Osteoblast (primary cell): ENCODE measurements at places on chromosomes 4 and X. TPM values are rescaled to one million over a fixed set of nuclear protein-coding genes. Genes with fewer than 3 reads are reported as not detected.

- H3K4me1 ChIP-seq = no peaks in the 10 kb centered on the region
- no peaks in the 10 kb centered on the region for H3K27me3 ChIP-seq
- no peak overlapping the region for H3K4me3 ChIP-seq
- H3K36me3 ChIP-seq = no peaks in the 10 kb centered on the region
Measured at GRCh38 chrX:66130469-66130868, 33.6 kb upstream of the HEPH start.

DNA sequence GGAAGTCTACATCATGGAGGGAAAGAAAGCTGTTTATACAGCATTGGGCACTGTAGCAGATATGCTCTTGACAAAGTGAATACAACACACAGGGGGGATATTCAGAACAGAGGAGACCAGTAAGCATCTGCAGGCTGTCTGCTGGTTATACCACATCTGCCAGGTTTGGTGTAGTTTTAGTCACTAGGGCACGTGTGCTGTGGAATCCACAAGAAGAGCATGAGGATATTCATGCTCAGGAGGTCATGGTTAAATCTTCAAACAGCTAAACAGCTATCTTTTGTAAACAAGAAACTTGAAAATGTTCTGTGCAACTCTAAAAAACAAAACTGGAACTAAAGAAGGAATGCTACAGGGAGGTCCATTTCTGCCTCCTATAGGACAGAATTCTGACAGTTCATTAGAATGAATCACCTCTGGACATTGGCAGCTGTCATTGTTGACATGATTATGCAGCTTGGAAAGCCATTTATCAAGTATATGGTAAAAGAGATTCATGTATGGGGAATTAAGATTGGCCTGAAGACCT, 175.8 kb downstream of the RCHY1 start:
- H3K4me1 ChIP-seq = no peaks in the 10 kb centered on the region
- H3K36me3 ChIP-seq = no peaks in the 10 kb centered on the region
- DNase-seq = no peak
- no peak overlapping the region for H3K27ac ChIP-seq
- H3K27me3 ChIP-seq = no peaks in the 10 kb centered on the region

PLXNB3 gene
- 2.7 and 4.3 TPM in 2 replicates for total RNA-seq

GRCh38 chr4:9781343-9782135, at the start of gene DRD5:
TSS of gene DRD5 (plus strand) at chr4:9781634. CDS start at chr4:9782030, 396 bp downstream.
- no peak for DNase-seq
- H3K27ac ChIP-seq = no peak within 1 kb of the TSS
- no peak within 1 kb of the TSS for H3K4me3 ChIP-seq
- no peaks in the 10 kb centered on the region for H3K4me1 ChIP-seq
- no peaks in the 10 kb centered on the region for H3K27me3 ChIP-seq
- H3K36me3 ChIP-seq = no peaks in the 10 kb centered on the region

SPP1 gene
- total RNA-seq = 7.6 and 16.2 TPM in 2 replicates

GRCh38 chr4:67103001-67103747, 442.1 kb downstream of the CENPC start:
- H3K27ac ChIP-seq = no peak overlapping the region
- DNase-seq = peak; percentile 3
- no peaks in the 10 kb centered on the region for H3K27me3 ChIP-seq
- no peaks in the 10 kb centered on the region for H3K36me3 ChIP-seq
- H3K4me3 ChIP-seq = no peak overlapping the region
- no peaks in the 10 kb centered on the region for H3K4me1 ChIP-seq

- no peak overlapping the region for H3K4me3 ChIP-seq
- H3K36me3 ChIP-seq = no peaks in the 10 kb centered on the region
- H3K27ac ChIP-seq = no peak overlapping the region
- no peak for DNase-seq
- no peaks in the 10 kb centered on the region for H3K4me1 ChIP-seq
Measured at GRCh38 chrX:9706421-9706820, 59.2 kb downstream of the GPR143 start.

EMCN gene
- not detected in 2 replicates for total RNA-seq

TET2 gene
- total RNA-seq = 15.0 and 15.9 TPM in 2 replicates

DNA sequence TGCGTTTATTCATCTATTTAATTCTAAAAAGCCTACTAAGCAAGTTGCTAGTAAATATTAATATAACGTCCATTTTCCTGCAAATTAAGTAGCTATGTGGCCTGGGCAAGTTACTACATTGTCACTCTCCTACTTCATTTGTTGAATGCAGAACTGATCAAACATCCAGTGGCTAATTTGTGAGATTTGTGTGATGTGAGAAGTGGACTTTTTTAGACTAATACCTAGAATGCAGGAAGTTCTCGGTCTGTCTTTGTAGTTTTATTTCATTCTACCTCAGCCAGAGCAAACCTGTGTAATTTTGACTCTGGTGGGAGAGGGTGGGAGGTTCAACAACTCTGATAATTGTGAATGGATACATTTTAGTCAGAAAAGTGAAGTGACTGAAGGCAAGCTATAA, 840 bp downstream of the GUF1 start:
- DNase-seq = no peak
- peak overlapping the region; percentile 90 for H3K4me3 ChIP-seq
- peaks cover 10% of the 10 kb centered on the region for H3K36me3 ChIP-seq
- no peaks in the 10 kb centered on the region for H3K27me3 ChIP-seq

NXF2B gene
- total RNA-seq = not detected in 2 replicates

DNA sequence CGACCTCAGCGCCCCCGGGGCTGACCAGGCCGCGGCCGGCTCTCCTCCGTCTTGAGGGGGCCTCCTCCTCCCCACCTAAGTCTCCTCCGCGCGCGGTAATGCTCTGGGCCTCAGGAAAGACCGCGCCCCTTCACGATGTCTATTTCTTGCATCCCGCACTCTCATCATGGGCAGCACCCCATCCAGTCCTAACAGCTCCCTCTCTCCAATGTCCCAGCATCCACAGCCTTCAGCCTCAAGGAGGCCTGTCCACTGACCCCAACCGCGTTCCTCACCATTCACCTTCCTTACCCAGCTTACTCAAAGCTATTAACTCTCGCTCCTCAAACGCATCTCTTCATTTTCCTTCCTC, 77.5 kb downstream of the MAGED4 start:
- peak overlapping the region; percentile 76 for H3K27ac ChIP-seq
- peak overlapping the region; percentile 86 for H3K4me3 ChIP-seq
- H3K4me1 ChIP-seq = peaks cover 8% of the 10 kb centered on the region
- DNase-seq = no peak
- peaks cover 5% of the 10 kb centered on the region for H3K27me3 ChIP-seq

DNA sequence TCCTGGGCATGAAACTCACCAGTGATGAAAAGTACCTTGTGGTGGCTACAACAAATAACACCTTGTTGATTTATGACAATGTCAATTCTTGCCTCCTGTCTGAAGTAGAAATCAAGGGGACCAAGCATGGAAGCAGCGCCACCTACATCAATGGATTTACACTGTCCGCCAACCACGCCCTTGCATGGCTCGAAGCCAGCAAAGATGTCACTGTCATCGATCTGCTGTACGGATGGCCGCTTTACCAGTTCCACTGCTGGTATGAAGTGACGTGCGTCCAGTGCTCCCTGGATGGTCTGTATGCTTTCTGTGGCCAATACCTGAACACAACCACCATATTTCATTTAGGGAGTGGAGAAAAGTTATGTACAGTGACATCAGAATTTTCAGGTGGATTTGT, 200.5 kb downstream of the NWD2 start:
- no peak overlapping the region for H3K4me3 ChIP-seq
- H3K36me3 ChIP-seq = no peaks in the 10 kb centered on the region
- no peak overlapping the region for H3K27ac ChIP-seq
- no peaks in the 10 kb centered on the region for H3K27me3 ChIP-seq
- H3K4me1 ChIP-seq = no peaks in the 10 kb centered on the region

GRCh38 chrX:111349101-111349500, 62.9 kb downstream of the DCX start:
- no peak overlapping the region for H3K27ac ChIP-seq
- no peaks in the 10 kb centered on the region for H3K36me3 ChIP-seq
- H3K4me1 ChIP-seq = no peaks in the 10 kb centered on the region
- H3K27me3 ChIP-seq = no peaks in the 10 kb centered on the region

DNA sequence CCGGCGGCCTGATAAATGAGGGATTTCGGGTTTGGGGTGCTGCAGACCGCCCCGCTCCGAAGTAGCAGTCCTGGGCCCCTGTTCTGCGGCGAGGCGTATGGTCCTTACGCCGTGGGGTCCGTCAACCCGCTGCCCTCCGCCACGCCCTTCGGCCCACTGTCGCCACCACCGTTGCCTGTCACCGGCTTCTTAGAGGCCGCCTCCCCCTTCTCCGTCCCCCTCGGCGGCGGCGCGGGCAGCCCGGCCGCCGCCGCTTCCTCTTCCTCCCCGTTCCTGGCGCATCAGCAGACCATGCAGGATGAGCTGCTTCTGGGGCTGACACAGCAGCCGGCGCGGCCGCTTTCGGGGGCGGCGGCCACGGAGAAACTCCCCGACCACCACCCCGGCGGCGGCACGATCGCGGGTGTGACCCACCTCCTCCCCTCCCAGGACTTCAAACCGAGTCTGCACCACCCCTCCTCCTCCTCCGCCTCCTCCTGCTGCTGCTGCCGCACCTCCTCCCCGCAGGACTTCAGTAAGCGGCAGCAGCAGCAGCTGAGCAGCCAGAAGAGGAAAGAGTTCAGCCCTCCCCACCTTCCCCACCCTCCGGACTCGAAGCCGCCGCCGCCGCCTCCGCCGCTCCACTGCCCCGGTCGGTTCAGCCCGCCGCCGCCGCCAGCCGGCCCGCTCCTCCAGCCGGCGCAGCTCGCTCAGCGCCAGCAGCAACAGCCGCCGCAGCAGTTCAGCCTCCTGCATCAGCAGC, 549 bp downstream of the CPEB2 start:
- peak; percentile 96 for DNase-seq
- peak overlapping the region; percentile 99 for H3K4me3 ChIP-seq
- peak overlapping the region; percentile 99 for H3K27ac ChIP-seq
- H3K4me1 ChIP-seq = peaks cover 27% of the 10 kb centered on the region

GRCh38 chr4:159564615-159565014, 461.7 kb downstream of the RAPGEF2 start:
- DNase-seq = no peak
- H3K27ac ChIP-seq = no peak overlapping the region
- H3K36me3 ChIP-seq = no peaks in the 10 kb centered on the region
- H3K4me3 ChIP-seq = no peak overlapping the region
- H3K4me1 ChIP-seq = no peaks in the 10 kb centered on the region
- no peaks in the 10 kb centered on the region for H3K27me3 ChIP-seq

GSX2 gene
- total RNA-seq = not detected in 2 replicates

GRCh38 chrX:22969411-22969810, 30.3 kb upstream of the DDX53 start:
- no peak overlapping the region for H3K4me3 ChIP-seq
- no peaks in the 10 kb centered on the region for H3K27me3 ChIP-seq
- H3K27ac ChIP-seq = no peak overlapping the region
- H3K36me3 ChIP-seq = no peaks in the 10 kb centered on the region
- H3K4me1 ChIP-seq = no peaks in the 10 kb centered on the region

DNA sequence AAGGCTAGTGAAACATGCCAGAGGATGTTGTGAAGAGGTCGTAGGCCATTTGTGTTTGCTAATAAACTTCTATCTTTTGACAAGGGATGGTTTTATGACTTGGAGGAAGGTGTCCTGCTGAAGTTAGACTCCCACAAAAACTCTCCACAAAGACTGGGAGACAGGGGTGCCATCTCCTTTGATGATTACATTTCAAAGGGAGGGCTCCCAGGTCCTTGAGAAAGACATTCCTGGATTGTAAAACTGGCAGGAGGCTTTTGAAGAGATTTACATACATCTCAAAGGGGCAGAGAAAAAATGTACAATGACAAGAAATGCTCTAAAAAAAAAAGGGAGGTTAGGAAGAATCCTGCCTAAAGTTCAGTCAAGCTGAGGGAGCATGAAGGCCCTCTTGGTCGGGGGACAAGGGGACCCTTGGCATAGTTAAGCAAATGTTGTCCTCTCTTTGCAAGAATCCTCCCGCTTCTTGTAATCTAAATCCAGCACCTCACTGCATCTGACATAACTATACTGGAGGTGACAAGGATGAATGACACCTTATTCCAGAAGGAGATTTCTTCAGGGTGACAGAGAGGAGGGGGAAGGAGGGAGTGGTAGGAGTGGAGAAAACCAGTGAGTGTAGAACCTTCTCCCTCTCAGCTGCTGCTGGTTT, 41.1 kb upstream of the MGST2 start:
- no peak overlapping the region for H3K4me3 ChIP-seq
- H3K36me3 ChIP-seq = no peaks in the 10 kb centered on the region

- peaks cover 58% of the 10 kb centered on the region for H3K36me3 ChIP-seq
- H3K4me3 ChIP-seq = no peak overlapping the region
- no peak for DNase-seq
- no peaks in the 10 kb centered on the region for H3K27me3 ChIP-seq
- peak overlapping the region; percentile 98 for H3K27ac ChIP-seq
- H3K4me1 ChIP-seq = peaks cover 54% of the 10 kb centered on the region
Measured at GRCh38 chr4:168857546-168858314, 152.3 kb downstream of the CBR4 start.

TBC1D8B gene
- 12.3 and 14.7 TPM in 2 replicates for total RNA-seq

TGIF2LX gene
- total RNA-seq = not detected in 2 replicates

- H3K36me3 ChIP-seq = no peaks in the 10 kb centered on the region
- DNase-seq = no peak
- no peaks in the 10 kb centered on the region for H3K4me1 ChIP-seq
Measured at GRCh38 chr4:105594099-105595010, 41.9 kb downstream of the ARHGEF38 start.

- peaks cover 26% of the 10 kb centered on the region for H3K4me1 ChIP-seq
- no peak overlapping the region for H3K27ac ChIP-seq
- no peak for DNase-seq
- no peaks in the 10 kb centered on the region for H3K27me3 ChIP-seq
- no peak overlapping the region for H3K4me3 ChIP-seq
Measured at GRCh38 chr4:118727360-118727759, 42.2 kb downstream of the METTL14 start.

- H3K4me1 ChIP-seq = no peaks in the 10 kb centered on the region
- no peak for DNase-seq
- H3K27me3 ChIP-seq = no peaks in the 10 kb centered on the region
- H3K36me3 ChIP-seq = no peaks in the 10 kb centered on the region
Measured at GRCh38 chr4:157372567-157372966, 152.0 kb downstream of the GRIA2 start.

TCEAL6 gene
- total RNA-seq = not detected in 2 replicates

DNA sequence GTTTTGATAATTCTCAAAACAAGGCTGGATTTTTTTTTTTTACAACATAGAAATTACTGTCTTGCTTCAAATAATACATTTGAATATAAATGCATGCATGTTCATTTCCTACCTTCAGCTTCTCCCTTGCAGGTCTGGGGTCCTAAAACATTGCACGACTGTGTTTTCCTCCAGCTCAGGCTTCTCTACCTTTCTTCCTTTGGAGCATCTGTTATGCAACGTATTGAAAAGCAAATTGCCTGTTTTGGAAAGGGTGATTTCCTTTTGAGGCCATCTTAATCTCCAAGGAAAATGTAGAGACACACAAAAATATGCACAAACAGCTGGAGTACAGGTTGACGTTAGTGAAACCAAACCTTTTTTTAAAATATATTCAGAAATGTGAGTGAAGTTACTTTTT, 115.6 kb upstream of the TLL1 start:
- H3K4me3 ChIP-seq = no peak overlapping the region
- H3K27ac ChIP-seq = no peak overlapping the region
- DNase-seq = no peak
- no peaks in the 10 kb centered on the region for H3K27me3 ChIP-seq
- H3K36me3 ChIP-seq = no peaks in the 10 kb centered on the region
- no peaks in the 10 kb centered on the region for H3K4me1 ChIP-seq

- no peak overlapping the region for H3K27ac ChIP-seq
- H3K4me1 ChIP-seq = peaks cover 6% of the 10 kb centered on the region
- no peak overlapping the region for H3K4me3 ChIP-seq
- DNase-seq = no peak
- no peaks in the 10 kb centered on the region for H3K27me3 ChIP-seq
Measured at GRCh38 chr4:185587030-185587426, 51.7 kb upstream of the PDLIM3 start.
